ENCODE measurements at places on chromosomes 7 and 10. TPM values are rescaled to one million over a fixed set of nuclear protein-coding genes. Genes with fewer than 3 reads are reported as not detected.

The FXYD4 gene
- not detected for total RNA-seq

The FGFR2 gene
- 13.1 TPM for total RNA-seq

The HOXA1 gene
- total RNA-seq, result 1.6 TPM

The FANK1 gene
- 1.3 TPM for total RNA-seq

The MMP21 gene
- total RNA-seq, result 0.33 TPM

The MYL10 gene
- not detected for total RNA-seq

The PTPRZ1 gene
- total RNA-seq, result 2.7 TPM

The CD36 gene
- total RNA-seq, result 114 TPM

DNA sequence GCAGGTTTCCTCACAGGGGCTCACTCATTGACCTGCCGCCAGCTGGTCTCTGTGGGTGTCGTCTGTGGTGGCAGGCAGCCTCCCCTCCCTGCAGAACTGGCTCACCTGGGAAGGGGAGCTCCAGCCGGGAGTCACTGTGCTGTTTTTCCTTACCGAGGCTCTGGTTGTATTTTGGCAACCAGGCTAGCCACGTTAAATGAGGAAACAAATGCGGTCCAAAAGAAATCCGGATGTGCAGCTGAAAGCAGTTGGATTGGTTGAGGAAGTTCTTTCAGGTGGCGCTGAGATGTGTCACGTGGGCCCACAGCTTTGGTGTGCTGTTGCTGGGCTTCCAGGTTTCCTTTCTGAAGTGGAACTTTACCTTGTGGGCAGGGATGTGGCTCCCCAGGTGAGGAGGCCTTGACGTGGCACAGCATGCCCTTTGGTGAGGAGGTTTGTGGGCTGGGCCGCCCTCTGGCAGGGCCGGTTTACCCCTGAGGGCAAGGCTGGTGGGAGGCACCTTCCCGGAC is 14.2 kb downstream of the MTURN start:
- no peak for DNase-seq

DNA sequence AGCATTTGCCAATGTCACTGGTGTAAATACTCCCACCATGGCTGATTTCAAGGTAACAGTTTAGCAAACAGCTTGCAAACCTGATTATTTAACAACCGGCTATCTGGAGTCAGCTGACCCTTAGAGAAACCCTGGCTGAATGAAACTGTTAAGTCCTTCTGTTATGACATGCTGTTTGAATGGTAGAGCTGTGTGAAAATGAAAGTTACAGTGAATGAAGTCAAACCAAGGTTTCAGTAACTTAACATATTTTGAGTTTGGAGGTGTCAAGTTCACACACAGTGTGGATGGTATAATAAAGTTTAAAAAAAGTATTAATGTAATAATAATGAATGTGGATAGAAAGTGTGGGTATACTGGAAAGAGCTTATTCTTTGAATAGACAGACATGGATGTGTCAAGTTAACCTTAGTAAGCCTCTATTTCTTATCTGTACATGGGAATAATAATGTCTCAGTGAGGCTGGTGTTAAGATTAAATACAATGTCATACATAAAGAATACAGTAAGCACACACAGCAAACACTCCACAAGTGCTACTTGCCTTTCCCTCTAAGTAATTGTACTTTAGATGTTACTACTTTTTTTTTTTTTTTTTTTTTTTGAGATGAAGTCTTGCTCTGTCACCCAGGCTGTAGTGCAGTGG is 150.4 kb downstream of the TAX1BP1 start:
- DNase-seq, result no peak

DNA sequence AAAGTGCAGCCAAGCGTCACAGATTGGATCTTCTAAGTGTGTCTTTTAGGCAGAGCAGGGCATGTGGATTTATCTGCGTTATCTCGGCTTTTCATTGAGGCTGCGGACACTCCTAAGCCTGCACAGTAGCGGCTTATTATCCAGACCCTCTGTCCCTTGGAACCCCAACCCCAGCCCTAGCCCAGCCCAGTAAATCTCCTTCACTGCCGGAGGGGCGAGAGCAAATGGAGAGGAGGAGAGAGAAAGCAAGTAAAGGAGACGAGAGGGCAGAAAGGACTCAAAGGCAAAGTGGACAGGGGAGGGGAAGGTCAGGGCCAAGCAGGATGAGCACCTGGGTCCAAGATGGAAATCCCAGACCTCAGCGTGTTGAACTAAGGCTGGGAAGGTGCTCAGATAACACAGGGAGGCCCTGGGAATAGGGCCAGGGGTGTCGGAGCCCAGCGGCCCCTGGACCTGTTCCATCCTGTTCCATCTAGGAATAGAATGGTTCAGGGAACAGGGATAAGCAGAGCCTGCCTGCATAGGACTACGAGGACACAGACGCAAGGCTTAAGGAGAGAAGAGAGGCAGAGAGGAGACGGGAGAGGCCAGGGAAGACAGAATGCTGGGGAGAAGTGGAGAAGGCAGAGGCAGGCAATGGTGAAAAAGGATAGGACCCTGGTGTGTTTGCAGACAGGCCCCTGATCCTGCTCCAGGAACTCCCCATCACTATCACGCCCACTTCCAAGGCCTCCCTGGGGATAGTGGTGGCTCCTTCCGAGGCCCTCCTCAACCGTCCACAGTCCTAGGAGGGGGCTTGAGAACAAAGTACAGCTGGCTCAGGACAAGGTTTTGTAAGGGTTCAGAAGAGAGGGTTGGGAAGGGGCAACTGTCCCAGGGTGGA is 99.6 kb downstream of the CHST15 start:
- DNase-seq, result no peak

GRCh38 chr10:50456719-50457118 is 167.0 kb downstream of the SGMS1 start:
- no peak for DNase-seq

GRCh38 chr7:20778063-20778721 is 8.5 kb downstream of the SP8 start:
- DNase-seq, result peak; percentile 48

GRCh38 chr7:43905209-43905946 is 1.0 kb downstream of the URGCP start:
- DNase-seq, result no peak

DNA sequence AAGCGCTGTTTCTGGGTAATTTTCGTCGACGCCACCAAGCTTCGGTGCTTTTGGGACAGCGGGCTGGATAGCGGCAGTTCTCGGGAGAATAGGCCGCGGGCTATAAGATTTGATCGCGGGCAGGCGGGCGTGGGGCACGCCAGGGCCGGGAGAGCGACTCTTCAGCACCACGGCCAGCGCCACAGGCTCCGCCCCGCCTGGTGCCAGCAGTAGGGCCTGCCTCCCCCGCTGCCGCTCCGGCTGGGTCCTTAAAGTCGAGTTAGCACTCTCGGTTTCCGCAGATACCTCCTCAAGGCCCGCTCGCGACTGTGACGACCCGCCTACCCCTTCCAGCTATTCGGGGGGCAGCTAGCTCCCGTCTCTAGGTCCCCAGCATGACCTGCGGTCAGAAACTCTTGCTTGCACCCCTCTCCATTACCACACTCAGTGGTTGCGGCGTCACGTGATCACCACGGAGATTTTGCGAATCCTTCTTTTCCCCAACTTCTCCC is 9.4 kb downstream of the NXPH1 start:
- DNase-seq, result peak; percentile 61

- no peak for DNase-seq
Measured at GRCh38 chr7:41700044-41700471, 2.8 kb downstream of the INHBA start.

- DNase-seq, result peak; percentile 51
Measured at GRCh38 chr10:49615721-49616120, 1.9 kb downstream of the CHAT start.

- no peak for DNase-seq
Measured at GRCh38 chr10:18368273-18368672, 228.0 kb downstream of the CACNB2 start.

GRCh38 chr10:48612236-48612943 is 7.5 kb upstream of the ARHGAP22 start:
- no peak for DNase-seq

DNA sequence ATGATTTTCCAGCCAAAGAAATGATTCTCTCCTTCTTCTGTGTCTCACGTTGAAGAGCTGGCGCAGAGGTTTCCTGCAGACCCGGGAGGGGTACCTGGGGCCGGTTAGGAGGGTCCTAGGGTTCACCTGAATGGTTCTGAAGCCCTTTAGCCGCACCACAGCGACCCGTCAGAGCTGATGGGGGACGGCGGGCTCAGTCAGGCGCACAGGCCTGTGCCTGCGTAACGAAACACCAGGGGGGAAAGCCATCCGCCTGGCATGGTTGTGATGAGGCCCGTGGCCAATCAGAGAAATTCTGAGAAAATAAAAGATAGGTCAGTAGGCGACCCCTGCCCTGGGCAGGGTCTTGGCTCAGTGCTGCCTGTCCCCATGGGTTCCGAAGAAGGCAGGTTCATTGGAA is 35.6 kb downstream of the FAM20C start:
- no peak for DNase-seq

GRCh38 chr7:5296015-5296610 is 13.4 kb downstream of the SLC29A4 start:
- no peak for DNase-seq

DNA sequence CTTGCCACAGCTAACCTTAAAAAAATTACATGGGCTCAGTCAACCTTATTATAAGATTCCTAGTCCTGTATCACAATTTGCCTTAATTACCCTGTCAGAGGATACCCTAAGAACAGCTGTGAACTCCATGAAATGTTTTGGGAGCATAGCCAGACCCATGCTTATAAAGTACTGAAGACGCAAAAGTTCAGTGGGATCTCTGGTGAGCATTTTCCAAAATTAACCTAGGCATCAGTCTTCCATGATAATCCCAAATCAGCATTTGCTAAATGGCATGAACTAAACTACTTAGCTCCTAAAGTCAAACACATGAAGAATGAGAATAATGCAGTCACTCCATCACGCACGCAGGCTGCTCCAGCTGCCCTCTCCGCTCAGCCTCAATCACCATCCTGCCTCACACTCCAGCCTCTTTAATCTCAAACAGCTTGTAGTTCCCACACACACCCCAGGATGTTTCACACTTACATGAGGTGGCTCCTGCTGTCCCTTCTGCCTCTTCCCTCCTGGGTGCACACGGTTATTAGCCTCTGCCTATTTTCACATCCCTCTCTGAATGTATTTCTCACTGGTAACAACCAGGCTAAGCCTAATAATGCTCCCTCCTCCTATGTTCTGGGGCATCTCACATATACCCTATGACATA is 15.3 kb downstream of the IGF2BP3 start:
- no peak for DNase-seq

DNA sequence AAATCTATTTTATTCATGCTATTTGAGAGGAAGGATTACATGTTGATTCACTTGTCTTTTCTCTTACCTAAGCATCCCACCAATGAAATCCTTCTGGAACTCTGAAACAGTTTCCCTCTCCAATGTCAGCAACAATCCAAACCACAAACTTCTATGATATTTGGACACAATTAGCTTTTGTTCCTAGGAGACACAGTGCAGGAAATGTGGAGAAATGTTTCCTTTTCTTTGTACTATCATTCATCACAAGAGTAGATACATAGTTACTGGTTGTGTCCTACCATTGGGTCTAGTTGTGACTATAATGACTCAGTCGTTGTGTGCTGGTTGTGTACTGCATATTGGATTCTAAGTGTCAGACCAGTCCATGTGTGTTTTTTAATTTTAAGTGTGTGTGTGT is 156.8 kb upstream of the MAGI2 start:
- no peak for DNase-seq

DNA sequence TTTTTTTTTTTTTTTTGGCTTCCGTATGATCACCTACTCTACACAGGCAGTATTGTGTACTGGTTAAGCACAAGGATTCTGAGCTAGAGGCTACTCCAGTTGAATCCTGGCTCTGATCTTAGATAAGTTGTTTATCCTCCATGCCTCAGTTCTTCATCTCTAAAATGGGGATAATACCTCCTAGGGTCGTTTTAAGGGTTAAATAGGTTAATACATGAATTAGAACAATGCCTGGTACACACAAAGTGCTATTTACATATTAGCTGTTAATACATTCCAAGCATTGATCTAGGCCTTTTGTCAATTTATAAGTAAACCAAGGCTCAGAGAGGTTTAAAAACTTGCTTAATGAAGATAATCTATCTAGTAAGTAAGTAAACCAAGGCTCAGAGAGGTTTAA is 59.0 kb downstream of the ST7 start:
- DNase-seq, result no peak

GRCh38 chr10:86768412-86769062 is 12.1 kb downstream of the BMPR1A start:
- DNase-seq, result no peak

- DNase-seq, result no peak
Measured at GRCh38 chr7:148819697-148820360, 64.3 kb downstream of the EZH2 start.

DNA sequence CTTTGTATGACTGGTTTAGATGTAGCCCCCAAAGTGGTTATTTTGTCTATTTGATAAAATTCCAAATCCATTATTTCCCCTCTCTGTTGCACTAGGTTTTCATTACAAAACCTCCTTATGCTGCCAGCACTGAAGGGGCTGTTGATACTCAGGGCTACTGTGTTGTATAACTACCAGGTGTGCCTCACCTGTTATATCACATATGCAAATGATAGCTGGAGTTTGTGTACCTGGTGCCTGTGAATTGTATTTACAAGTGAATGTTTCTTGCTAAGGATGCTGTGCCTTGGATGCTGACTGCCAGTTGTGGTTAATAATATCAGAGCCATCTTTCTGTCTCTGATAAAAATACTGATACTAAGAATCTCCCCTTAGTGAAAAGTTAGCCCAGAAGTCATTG is 84.8 kb upstream of the CCDC6 start:
- no peak for DNase-seq

GRCh38 chr10:15141136-15142054 is 27.1 kb downstream of the NMT2 start:
- no peak for DNase-seq

- no peak for DNase-seq
Measured at GRCh38 chr7:142359694-142360279, 101.9 kb upstream of the PRSS58 start.

- no peak for DNase-seq
Measured at GRCh38 chr7:99531354-99531765, 20.6 kb downstream of the FAM200A start.

DNA sequence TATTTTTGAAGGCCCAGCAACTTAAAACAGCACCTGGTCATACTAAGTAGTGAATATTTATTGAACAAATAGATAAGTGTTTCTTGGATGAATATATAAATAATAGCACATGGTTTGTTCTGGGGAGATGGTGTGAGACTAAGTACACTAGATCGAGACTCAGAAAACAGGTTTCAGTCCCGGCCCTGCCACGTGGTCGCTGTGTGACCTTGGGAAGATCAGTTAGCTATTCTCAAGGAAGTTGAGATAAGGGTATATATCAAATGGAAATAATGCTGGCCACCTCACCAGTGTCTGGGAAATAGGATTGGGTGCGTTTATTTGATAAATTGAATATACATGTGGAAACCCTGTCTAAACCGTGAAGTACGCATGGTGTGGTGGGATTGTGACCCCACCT is 354.6 kb downstream of the SDK1 start:
- no peak for DNase-seq

DNA sequence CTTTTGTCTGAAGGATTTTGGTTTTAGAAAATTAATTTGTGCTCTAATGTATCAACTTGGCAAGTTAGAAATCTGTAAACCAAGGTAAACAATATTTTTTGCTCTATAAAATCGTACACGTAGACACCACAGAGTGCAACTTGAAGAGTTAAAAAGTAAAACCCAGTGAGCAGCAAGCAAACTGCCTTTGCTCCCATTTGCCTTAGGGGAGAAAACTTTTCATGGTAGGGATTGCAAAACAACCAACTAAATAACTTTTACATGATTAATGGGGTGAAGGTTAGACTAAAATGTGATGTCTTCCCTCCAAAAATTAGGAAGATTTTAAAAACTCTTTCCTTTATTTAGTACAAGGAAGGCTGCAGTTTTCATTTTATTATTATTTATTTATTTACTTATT is 224.2 kb upstream of the LYZL1 start:
- DNase-seq, result no peak
